Mesangial cell (primary cell): ENCODE measurements at places on chromosomes 6 and 20. TPM values are rescaled to one million over a fixed set of nuclear protein-coding genes. Genes with fewer than 3 reads are reported as not detected.

The CYP24A1 gene
- not detected in 2 replicates for total RNA-seq

The CSTF1 gene
- 29.3 and 36.8 TPM in 2 replicates for total RNA-seq

The DNAH8 gene
- under 0.01 TPM in 1 of 2 replicates, not detected in the other for total RNA-seq

The EPHA7 gene
- 1.1 and 26.4 TPM in 2 replicates for total RNA-seq

The MAVS gene
- 22.0 and 29.4 TPM in 2 replicates for total RNA-seq

The C20orf144 gene
- not detected in 2 replicates for total RNA-seq

The GPX5 gene
- total RNA-seq: not detected in 2 replicates

The TMEM244 gene
- total RNA-seq: not detected in 2 replicates

The PNPLA1 gene
- not detected in 2 replicates for total RNA-seq

The WFDC8 gene
- total RNA-seq: not detected in 2 replicates

The MATN4 gene
- total RNA-seq: not detected in 2 replicates

The GDAP1L1 gene
- not detected in 2 replicates for total RNA-seq

The SIGLEC1 gene
- total RNA-seq: not detected in 2 replicates

The ILRUN gene
- total RNA-seq: 25.9 and 31.1 TPM in 2 replicates

The OR2H2 gene
- not detected in 2 replicates for total RNA-seq

The PLA2G7 gene
- not detected in 2 replicates for total RNA-seq

The PRIM2 gene
- 7.1 and 24.3 TPM in 2 replicates for total RNA-seq

The SLC2A10 gene
- total RNA-seq: 11.6 and 18.4 TPM in 2 replicates

The C6orf141 gene
- 2.3 and 9.1 TPM in 2 replicates for total RNA-seq

The SLC13A3 gene
- 2.4 and 4.1 TPM in 2 replicates for total RNA-seq
